ENCODE measurements at places on chromosomes 7 and 10.

GRCh38 chr7:100021297-100021696, 5.9 kb downstream of the ZKSCAN1 start:
- peak; percentile 15 for DNase-seq

- DNase-seq, result peak; percentile 72
These were observed 190.4 kb downstream of the DGKI start for GRCh38 chr7:137656227-137656849.

DNA sequence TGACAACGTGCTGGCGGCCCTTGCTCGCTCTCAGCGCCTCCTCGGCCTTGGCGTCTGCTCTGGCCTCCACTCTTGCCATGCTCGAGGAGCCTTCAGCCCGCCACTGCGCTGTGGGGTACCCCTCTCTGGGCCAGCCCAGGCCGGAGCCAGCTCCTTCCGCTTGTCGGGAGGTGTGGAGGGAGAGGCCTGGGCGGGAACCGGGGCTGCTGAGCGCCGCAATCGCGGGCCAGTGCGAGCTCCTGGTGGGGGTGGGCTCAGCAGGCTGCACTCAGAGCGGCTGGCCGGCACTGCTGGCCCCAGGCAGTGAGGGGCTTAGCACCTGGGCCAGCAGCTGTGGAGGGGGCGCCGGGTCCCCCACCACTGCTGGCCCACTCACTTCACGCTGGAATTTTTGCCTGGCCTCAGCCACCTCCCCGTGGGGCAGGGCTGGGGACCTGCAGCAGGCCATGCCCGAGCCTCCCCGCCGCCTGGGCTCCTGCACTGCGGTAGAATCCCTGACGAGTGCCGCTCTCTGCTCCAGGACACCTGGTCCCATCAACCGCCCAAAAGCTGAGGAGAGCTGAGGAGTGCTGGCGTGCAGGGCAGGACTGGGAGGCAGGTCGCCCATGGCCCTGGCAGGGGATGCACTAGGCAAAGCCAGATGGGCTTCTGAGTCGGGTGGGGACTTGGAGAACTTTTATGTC, 372.2 kb upstream of the NRG3 start:
- DNase-seq, result no peak

DNA sequence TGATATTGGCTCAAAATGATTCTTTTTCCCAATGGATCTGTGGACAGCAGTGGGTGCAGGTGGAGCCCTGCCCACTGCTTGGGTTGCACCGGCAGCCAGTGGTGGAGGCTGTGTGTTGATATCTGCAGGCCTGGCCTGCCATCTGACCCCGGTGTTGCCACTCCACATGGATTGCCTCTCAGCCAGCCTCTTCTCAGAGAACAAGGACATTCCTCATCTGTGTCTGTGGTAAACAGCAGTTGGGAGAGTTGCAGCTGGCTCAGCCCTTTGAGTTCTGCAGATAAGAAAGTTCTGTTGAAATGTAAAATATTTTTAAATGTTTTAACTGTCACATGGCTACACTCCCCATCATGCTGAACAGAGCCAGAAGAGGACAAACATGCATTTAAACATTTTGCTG, 374.9 kb upstream of the CELF2 start:
- no peak for DNase-seq

GRCh38 chr10:110824660-110825059, 47.1 kb upstream of the PDCD4 start:
- DNase-seq, result no peak

DNA sequence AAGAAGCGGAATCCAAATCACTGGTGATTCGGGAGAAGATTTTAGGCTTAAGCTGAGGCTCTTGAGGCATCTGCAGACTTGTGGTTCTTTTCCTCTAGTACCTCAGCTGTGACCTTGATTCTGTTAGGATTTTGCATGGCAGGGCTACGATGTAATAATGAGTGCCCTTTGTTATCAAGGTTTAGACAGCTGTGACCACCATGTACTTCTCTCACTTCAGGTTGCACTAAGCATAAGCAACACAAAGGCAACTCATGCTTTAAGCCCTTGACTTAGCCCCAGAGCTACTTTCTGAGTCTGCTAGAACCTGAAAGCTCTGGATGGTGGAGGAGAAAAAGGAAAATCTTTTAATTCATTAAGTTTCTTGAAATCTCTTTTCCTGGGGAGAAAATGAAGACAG, 1052.3 kb upstream of the PHF14 start:
- DNase-seq, result no peak

DNA sequence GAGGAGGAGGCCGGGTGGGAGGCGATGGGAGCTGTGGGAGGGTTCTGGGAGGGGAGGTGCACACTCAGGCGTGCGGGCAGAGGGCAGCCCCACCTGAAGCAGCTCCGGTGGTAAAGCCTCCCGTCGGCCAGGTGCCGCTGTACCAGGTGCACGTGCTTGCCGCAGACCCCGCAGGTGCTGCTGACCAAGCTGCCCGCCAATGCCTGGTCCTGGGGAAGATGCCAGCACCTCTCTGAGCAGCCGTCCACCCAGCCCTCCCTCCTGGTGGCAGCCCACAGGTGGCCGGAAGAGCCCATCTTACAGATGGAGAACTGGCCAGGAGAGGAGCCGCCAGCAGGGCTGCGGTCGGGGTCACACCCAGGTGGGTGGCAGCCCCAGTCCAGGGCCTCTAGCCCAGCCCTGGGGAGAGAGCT, 12.6 kb downstream of the MICALL2 start:
- DNase-seq, result no peak

GRCh38 chr7:28016297-28016696, 164.3 kb downstream of the JAZF1 start:
- DNase-seq, result no peak

All from activated CD4-positive, alpha-beta T cell treated with anti-CD3 and anti-CD28 coated beads, Interleukin-2, Interleukin-4, amounts not matched to agents 100 ng/mL and 50 ng/mL, durations not matched to agents 16 hours and 8 hours (primary cell).